ENCODE measurements at places on chromosomes 2 and 18. TPM values are rescaled to one million over a fixed set of nuclear protein-coding genes. Genes with fewer than 3 reads are reported as not detected.
A peak's percentile ranks its signal among the peaks of the same experiment; 100 is the strongest.

DNA sequence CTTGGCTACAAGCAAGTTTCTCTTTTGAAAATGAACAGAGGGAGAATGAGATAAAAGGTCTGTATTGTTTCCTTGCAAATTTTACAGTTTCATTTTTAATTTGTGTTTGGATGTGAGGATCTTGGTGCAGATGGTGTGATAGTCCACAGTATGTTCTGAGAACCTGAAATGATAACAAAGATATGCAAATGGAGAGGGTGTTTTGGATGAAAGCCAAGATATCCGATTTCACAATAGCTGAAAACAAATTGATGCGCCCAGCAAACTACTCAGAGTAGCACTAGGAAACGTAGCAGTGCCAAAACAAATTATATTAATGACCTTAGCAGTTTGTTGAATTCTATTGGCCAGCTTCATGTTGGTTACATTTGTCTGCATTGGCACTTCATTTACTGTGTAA, 683.5 kb downstream of the TMEM182 start:
- DNase-seq = no peak

DNA sequence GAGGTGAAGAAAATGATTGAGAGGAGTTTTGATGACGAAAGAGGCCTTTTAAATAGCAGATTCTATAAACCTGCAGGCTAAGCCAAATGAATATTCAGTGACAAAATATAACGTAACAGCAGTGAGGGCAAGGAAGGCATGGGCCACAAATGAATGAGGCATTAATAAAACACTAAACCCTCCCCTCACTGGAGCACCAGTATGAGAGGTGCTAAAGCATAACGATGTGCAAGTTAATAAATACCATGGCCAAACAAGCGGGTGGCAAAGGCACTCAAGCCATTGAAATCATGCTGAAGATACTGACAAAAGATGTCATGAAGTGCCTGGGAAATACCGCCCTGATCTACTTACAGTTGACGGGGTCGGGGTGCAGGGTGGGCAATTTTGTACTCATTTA, 30.2 kb upstream of the LONRF2 start:
- DNase-seq = no peak

DNA sequence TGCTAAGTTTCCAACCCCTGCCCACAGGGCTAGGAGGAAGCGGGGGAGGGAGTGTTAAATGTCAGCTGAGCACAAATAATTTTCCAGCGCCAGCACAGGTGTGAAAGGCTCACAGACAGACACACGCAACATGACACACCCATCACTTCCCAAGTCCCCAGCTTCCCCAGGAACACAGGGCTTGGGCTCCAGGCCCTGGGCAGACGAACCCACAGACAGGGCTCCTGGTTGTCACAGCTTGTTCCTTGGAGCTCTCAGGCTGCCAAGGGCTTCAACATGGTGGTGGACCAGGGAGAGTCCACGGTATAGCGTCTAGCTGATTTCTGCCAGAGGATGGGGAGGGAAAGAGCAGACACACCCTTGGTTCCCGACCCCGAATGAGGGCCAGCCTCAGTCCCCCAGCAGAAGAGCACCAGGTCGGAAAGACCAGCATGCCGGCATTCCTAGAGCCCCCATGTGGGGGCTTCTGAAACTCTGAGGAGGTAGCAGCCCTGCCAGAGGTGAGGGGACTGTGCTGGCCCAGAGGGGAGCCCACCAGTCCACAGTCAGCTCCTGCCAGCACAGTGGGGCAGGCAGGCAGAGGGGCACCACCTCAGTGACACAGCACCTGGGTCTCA, 1.9 kb downstream of the DUSP2 start:
- DNase-seq = no peak

- DNase-seq = no peak
These were observed 75.1 kb downstream of the SH3BP4 start for GRCh38 chr2:235026649-235027557.

DNA sequence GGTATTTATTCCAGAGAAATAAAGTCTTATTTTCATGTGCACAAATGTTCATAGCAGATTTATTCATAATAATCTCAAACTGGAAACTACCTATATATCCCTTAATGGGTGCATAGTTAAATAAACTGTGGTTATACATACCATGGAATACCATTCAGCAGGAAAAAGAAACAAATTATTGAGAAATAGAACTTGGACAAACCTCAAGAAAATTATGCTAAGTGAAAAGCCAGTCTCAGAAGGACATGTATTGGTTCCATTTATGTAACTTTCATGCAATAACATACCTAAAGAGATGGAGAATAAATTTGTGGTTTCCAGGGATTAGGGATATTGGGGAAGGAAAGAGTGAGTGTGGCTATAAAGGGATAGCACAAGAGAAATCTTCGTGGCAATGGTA, 452.6 kb downstream of the SETBP1 start:
- no peak for DNase-seq

DNA sequence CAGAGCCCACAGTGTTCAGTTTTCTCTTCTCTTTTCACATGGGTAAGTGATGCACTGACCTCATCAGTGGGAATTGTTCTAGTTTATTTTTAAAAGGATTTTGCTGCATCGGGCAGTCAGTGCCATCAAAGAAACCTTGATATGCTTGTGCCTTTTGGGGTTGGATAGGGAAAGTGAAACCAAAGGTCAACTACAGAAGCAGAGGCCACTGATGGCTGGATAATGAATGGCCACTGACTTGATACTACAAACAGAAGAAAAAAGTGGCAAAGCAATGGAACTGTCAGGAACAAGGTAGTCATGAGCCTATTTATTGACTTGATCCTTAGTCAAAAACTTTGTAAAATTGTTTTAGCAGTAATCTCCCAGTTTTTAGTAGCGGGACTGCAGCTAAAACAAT, 636.3 kb upstream of the ZEB2 start:
- no peak for DNase-seq

DNA sequence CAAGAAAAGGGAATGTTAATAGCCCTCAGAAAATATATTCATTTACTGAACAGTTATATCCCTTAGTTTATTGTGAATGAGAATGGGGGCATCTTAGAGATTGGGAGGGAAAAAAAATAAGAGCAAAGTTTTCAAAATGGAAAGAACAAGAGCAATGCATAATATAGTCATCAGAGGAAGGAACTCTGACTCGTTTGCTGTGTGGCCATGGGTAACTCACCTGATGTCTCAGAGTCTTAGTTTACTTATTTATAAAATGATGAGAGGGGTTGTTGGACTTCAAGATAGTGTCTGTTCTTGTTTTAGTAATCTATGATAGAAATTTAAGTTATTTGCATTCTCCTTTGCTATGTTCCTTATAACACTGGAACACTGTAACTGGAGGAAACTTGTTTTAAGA, 70.7 kb downstream of the EML4 start:
- DNase-seq = no peak

DNA sequence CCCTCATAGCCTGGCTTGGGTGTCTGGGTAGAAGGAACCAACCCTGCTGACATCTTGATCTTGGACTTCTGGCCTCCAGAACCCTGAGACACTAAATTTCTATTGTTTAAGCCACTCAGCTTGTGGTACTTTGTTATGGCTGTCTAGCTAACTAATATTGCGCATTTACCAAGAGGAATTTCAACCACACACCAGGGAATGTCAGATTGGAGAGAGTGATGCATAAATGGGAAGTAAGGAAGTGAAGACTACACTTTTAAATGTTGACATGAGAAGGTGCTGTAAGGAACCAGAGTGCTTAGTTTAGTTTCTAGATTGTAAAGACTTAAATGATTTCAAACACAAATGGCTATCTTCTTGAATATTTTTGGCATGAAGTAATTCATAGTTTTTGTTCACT, 98.9 kb upstream of the ITGB6 start:
- no peak for DNase-seq

DNA sequence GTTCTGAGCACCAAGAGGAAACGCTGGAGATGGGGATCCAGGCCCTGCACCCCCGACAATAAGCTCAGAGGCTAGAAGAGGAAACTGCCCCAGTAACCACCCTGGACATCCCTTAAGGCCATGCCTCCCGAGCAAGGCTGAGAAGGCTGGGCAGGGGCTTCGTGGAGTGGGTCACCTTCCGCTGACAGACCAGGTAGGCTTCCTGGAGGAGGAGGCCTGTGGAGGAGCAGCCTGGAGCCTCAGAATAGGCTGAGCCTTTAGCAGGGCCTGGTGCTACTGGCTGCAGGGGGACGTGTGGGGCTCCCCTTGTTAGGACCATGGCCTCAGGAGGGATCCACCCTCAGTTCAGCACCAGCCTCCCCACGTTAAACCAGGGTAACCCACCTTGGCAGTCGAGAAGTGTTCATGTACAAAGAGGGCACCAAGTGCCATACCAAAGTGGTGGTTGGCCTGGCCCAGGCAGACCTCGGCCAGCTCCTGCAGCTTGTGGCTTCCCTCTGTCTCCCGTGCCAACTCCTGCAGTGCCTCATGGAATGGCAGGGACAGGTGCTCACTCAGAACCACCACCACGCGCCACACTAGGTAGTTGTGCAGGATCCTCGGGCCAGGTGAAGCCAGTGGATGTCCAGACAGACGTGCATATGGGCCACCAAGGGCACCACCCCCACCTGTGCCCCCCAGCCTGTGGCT, 28.5 kb upstream of the ALPP start:
- DNase-seq = no peak

DNA sequence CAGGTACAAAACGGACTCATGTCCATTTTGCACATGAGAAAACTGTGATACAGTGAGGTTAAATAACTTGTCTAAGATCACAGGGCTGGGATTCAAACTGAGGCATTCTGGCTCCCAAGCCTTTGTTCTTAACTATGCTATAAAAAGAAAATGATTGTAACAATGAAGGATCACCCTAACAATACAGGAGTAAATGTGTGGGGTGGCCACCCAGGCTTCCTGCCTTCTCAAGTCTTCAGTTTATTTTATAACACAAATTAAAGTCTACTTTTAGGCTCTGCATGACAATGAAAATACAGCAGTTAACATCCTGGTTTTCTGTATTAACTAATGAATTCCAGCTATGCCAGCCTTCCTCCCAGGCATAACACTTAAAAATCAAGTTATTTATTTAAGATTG, 7.6 kb downstream of the WDFY1 start:
- DNase-seq = no peak

GRCh38 chr18:44791520-44791919, 110.8 kb downstream of the SETBP1 start:
- peak; percentile 30 for DNase-seq

DNA sequence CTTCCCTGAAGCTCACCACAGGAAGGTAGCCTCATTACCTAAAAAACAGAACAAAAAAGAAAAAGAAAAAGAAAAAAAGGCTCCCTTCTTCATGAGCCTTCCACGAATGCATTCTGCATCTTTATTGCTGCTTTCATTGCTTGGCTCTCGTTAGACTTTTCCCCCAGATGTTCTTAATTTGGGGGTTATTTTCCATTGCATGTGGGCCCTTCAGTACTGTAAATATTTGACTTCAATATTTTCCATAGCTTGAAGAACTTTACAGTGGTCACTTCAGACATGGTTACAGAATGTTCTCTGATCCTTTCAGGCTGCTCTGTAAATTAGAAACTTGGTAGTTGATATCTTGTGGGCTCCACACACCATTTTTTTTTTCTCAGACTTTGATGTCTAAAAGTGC, 65.6 kb upstream of the COPS8 start:
- DNase-seq = no peak

DNA sequence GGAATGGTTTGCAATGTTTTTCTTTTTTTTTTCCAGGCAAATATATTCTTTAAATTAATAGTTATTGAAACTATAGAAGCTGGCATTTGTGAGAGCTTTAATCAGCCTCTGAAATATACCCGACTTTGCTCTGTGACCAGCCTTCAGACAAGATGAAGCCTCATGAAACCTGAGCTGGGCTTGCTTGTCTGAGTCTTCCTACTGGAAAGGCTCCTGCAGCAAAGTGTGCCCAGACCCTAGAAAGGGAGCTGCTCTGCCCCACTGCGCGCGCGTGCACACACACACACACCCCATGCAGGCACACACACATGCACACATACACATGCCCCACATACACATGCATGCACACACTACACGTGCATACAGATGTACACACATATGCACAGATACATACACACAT, 203.3 kb upstream of the NT5C1B start:
- DNase-seq = no peak

GRCh38 chr18:46211816-46212215, 107.6 kb downstream of the HAUS1 start:
- no peak for DNase-seq

DNA sequence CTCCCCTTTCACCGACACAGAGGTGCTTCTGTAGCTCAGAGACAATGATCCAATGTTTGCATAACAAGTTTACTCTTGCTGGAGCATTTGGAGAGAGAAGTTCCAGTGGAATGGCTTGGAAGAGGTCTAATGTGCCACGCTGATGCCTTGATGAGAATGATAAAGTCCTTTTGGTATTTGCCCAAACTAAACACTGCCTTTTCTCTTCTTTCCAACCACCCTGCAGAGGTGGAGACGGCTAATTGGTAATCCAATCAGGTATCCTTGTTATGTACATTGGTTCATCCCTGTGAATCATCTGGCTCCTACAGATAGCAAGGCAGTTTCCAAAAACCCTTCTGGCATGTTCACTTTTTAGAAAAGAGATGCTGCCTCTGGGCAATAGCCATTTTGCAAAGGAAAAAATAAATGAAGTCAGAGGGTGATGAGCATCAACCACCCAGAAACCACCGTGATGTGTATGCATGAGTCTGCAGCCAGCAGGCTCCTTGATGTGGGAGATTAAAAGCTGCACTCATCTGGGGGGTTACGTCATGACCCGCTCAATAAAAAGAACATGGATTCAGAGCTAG, 40.6 kb downstream of the KIAA2012 start:
- DNase-seq = no peak

- no peak for DNase-seq
These were observed 87.2 kb downstream of the UXS1 start for GRCh38 chr2:106106622-106107508.

DNA sequence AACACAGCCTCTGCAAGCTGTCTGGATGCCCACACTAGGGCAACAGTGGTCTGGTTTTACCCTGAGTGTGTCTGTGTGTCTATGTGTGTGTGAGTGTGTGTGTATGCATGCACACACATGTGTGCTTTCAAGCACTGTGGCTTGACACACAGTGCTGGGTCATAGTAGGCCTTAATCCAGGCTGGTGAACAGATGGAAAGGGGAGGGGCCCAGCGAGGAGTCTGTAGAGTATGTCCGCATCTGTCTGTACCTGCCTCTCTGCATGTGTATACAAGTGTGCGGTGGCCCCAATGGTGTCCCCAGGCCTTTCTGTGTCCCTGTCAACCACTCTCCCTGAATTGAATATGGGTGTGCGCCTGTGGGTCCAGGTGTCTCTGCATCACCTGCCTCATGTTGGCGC, 9.3 kb upstream of the KCNIP3 start:
- no peak for DNase-seq

DNA sequence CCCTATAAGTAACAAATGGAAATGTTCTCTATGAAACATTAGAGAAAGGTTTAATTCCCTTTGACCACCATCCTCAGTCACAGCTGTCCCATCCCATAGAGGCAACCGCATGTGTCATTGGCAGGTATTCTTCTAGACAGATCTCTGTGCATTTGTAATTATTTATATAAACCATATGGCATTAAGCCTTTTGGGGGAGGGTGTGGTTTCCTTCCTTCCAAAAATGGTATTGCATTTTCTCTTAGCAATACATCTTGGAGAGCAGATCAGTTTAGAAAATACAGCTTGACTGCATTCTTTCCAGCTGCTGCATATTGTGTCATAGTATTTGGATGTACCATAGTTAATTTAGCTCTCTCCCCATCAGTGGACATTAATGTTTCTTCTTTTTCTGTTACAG, 57.7 kb downstream of the LCLAT1 start:
- no peak for DNase-seq

GNLY gene
- total RNA-seq = 2.9 TPM

RESP18 gene
- not detected for total RNA-seq

ASB18 gene
- total RNA-seq = 14.1 TPM

NYAP2 gene
- not detected for total RNA-seq

ALS2 gene
- total RNA-seq = 45.1 TPM

IL18R1 gene
- total RNA-seq = 0.50 TPM
